ENCODE measurements at places on chromosomes 7 and 10.
A peak's percentile ranks its signal among the peaks of the same experiment; 100 is the strongest.

DNA sequence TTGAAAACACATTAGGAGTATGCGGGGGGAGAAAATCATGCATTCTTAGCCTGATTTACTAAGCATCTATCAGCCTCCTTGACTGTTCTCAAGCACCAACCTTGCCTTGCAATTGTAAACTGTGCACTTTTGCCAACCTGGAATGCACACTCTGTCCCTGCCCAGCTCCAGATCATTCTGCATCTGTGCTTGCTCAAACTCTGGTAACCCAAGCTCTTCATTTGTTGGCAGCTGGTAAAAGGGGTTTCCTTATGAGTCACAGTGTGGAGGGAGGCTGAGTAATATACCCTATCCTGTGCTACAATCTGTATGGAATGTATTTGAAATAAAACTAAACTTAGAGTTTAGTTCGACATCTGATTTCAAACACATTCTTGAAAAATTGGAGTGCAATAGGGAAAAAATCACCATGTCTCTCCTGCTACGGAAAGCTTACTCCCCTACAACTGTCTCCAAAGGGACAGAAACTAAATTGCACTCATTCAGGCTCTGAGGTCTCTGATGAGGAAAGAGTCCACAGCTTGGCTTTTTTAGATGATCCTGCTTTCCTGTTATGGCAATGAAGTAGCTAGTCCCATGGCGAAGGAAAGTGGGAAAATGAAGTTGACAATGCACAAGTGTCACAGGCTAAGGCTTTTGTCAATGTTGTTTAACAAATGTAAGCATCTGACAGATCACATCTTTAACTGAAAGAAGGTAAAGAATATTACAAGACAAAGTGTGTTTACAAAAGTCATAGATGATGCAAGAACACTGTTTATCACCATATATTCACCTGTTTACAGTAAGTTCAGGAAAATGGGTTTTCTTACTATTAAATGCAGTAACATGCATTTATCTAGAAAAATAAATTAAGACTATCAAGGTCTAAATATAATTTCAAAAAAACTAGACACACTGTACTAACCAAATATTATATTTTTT lies 61.9 kb downstream of the TES start:
- DNase-seq = no peak

DNA sequence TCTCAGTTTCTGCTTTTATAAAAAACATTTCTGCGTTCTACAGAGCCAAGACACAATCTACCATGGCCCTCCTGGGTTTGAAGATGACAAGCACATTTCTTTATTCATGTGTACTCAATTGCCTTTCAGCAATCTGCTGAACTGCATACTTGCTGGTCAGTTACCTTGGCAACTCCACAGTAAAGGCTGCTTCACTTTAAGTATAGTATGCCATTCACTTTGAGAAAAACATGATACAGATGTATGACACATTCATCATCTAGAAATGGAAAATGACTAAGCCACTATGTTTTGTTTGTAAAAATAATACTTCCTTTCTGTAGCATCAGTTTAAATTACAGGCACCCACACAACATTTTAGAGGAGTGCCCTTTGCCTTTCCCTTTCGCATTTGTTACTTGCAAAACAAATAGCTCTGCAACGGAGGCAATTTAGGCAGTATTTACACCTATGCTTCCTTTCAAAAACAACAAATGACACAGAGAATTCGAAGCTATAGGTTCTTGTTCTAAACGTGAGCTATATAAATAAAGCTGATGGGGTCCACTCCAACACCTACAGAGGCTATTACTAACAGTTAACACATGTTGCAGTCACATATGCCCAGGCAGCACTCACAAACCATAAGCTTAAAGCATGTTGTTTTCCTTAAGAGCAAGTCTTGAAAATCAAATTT lies 23.5 kb downstream of the SGCE start:
- no peak for DNase-seq

DNA sequence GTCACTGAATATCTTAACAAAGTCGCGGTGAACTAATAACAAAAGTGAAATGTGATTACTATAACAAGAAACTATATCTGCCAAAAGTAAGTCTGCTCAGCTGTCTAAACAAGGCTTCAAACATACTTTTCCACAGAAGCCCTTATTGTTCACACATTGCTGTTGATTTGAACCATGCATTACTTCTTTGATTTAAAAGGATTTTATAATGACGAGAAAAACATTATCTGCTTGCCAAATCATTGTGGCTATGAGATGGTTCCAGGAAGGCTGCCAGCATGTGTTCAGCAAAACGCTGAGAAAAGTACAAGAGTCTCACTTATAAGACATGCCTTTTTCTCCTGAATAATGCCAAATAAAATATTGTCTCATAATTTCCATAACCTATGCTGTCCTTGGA lies 24.4 kb downstream of the RNF133 start:
- DNase-seq = no peak

GRCh38 chr10:62382831-62383230 lies 8.7 kb downstream of the ZNF365 start:
- DNase-seq = no peak

DNA sequence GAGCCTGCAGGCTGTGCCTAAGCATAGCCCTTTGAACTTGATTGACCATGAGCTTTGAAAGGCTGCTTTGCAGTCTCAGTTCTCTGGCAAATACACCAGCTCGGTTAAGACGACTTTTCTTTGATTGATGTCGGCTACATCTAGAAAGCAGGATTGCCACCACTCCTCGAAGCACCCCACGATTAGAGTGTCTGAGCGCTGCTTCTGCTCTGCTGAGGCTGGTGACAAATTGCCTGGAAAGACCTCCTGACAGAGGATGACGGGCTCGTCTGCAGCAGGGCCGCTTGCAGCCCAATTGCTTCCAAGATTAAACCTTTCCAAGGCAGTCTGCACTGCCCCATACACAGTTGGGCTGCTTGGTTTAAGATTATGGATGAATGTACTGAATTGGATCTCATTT lies 182.0 kb downstream of the CUX1 start:
- no peak for DNase-seq

- DNase-seq = no peak
Measured at GRCh38 chr7:139526578-139527544, 3.4 kb downstream of the CLEC2L start.

DNA sequence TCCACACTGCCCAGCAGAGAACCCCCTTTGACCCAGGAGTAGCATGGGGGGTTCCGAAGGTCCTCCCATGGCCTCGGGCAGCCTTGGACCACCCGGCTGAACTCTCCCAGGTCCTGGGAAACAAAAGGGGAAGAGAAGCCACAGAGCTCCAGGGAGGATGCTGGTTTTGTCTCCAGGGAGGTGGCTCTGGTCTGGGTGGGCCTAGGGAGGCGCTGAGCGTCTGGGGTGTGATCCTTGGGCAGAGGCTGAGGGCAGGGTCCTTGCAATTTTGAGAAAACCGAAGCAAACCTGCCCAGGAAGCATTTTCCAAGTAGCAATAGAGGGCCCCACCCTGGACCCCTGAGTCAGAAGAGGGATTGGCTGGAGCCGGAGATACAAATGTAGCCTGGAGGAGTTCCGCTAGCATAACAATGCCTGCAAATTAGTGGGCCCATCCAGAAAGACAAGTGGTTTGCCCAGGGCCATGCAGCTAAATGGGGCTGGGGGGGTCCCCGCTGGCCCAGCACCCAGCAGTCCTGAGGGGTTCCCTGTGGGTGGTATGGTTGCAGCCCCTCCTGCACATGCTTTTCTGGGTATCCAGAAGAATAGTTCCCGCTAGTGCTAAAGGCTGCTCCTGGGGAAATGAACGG lies 2.0 kb downstream of the UTF1 start:
- DNase-seq = no peak

DNA sequence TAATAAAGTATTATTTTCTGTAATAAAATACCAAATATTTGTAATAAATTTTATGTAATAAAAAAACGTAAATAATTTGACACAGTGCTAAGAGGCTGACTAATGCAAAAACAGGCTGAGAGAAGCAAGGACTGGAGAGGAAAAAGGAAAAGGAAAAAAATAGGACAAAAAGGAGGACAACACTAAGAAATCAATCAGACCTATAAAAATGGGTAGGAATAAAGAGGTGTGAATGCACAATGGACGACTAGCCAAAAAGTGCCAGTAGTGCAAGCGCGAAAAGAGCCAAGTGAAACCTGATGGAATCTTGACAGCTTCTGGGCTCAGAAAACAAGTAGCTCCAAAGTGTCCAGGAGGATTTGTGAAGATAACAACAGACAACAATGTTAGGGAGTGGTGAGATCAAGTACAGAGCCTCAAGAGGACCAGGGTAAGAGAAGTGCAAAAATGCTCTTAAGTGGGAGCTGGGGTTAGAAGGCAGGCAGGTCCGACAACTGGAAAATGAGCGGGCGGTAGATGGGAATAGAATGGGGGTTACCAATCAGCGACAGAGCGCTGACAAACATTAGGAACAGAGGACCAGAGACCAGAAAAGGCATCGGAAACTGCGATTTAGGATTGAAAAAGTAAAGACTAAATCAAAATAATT lies 1.2 kb downstream of the BRAF start:
- DNase-seq = no peak

DNA sequence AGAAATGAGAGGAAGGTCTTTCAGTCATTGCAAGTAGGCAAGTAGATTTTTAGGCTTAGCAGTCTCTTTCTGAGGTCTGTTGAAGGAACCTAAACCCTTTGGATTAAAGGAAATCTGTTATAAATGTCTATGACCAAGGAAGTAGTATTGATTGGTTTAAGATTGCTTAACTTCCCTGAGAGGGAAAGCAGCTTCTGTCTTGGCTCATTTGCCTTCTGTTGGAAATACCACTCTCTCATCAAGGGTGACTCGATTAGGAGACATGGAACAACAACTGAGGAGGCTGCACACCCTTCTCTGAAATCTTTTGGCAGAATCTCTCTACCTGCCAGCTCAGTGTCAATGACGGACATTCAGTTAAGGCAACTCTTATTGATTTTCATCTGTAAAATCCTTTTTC lies 282.9 kb downstream of the PRKG1 start:
- no peak for DNase-seq

- DNase-seq = no peak
Measured at GRCh38 chr7:27527348-27527714, 135.4 kb downstream of the HIBADH start.

GRCh38 chr7:47253650-47254080 lies 328.2 kb downstream of the TNS3 start:
- no peak for DNase-seq

DNA sequence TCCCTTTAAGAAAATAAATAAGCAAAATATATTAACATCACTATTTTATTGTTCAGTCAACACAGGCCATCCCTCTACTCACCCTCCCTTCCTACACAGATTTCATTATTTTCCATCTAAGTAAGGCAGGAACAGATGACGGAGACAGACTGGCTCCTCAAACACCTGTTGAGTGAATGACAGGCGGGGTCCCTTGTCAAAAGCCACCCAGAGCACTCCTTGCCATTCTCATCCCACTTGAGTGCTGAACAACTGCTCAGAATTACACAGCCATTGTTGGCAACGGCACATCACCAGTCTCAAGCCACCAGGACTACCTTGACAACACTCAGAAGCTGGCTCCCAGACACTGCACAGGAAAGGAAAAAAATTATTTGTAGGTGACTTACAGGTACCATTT lies 3.3 kb downstream of the GRB10 start:
- no peak for DNase-seq

GRCh38 chr7:100171840-100172239 lies 3.4 kb upstream of the GAL3ST4 start:
- no peak for DNase-seq

DNA sequence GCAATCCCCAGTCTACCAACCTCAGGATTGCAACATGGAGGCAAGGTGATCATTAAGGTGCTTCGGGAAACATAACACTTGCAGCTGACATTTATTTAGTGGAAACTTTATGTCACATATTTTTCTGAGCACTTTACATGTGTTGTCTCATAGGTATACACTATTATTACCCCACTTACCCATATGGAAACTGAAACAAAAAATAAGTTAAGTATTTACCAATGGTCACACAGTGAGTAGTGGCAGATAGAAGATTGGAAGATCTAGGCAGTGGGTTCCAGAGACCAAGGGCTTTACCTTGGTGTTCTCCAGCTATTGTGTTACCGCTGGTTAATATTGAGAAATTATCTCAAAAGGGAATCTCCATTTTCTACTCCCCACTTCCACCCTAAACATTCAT lies 1279.1 kb upstream of the SORCS1 start:
- no peak for DNase-seq

DNA sequence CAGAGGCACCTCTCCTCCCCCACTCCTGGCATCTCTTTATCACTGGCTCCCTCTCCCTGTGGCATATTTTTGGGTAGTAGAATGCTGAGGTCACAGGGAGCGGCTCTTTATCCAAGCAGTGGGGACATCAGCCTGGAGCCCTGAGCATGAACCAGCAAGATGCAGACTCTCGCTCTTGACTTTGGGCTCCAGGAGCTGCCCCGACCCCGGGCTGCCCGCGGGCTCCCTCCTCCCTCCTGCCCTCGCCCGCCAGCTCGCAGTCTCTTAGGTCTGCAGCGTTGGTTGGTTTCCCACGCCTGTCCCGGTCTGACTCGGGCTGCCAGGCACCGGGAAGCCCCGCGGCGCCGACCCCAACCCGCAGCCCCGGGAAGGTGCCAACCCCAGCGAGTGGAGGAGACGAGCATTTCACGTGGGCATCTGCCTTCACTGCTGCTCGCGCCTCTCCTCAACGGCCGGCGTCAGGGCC lies 1.3 kb downstream of the INSYN2A start:
- DNase-seq = no peak

DNA sequence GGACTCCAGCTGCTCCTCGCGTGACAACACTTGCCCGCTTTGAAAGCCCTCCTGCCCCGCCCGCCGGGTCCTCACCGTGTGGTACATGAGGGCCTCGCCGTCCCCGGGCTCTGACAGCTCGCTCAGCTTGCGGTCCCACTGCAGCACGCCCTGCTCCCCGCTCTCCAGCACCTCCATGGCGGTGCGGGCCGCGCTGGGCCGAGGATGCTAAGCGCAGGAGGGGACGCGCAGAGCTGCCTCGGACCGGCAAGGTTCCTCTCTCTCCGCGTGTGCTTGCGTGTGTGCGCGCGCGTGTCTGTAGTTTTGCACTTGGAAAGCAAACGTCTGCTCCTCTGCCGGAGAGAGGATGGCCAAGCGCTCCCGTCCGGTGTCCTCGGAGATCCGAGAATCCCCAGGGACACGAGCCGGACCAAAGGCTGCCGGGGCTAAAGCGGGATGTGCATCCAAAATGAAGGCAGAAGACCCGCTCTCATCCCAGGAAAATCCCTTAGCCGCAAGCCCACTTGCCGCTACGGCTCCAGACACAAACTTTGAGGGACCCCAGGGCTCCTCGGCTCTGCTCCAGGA lies at the start of gene CREB3L2:
CREB3L2 (minus strand) TSS at position 558 of the 567 bp plus-strand sequence; CDS start at position 177, 381 bp downstream.
- DNase-seq = peak; percentile 52

DNA sequence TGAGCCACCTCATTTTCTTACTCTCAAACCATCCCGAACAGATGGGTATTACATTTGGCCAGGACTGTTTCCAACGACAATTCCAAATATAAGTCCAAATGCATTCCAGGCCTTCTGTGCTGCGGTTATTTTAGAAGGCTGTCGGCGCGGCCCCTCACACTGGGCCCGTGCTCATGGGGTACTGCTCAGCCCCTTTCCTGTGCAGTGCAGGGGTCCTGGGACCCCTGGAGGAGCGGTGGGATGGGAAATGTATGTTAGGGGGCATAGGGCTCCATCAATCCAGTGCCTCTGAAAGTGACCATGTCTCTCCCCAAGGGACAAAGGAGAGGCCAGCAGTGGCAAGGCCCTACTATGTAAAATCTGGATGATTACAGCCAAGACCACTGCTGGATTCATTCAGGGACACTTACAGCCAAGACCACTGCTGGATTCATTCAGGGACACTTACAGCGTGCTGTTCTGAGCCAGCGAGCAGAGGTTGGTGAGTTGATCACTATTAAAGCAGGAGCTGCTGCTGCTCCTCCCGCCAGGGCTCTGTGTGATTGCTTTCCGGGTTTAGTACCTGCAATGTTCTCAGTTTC lies 66.3 kb downstream of the CHST15 start:
- DNase-seq = no peak

GRCh38 chr7:126605056-126605455 lies 647.7 kb downstream of the GRM8 start:
- no peak for DNase-seq
